Ureter (tissue), 1 donor: ENCODE measurements at places on chromosomes 7 and 10. TPM values are rescaled to one million over a fixed set of nuclear protein-coding genes. Genes with fewer than 3 reads are reported as not detected.
A peak's percentile ranks its signal among the peaks of the same experiment; 100 is the strongest.

- DNase-seq = peak; percentile 96
These were observed 272.3 kb downstream of the TRIL start for GRCh38 chr7:28685644-28686417.

- no peak for DNase-seq
These were observed 6.7 kb downstream of the BHLHA15 start for GRCh38 chr7:98217623-98218582.

DNA sequence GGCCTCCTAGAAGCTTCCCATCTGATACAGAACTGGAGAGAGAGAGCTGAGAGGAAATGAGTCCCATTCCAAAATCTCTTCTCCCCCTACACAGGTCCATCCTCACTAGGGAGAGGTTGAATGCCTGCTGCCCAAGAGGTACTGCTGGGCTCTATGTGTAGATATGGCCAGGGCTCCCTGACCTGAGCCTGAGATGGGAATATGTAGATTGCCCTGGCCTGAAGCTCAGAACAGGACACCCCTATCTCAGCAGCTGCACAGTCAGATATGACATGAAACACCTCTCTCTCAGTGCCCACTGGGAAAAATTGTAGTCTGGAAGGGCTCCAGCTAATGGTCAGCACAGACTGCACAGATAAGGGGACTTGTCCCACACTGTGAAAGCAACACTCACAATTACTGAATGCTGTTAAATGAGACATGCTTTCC lies 3.1 kb upstream of the IFIT1B start:
- no peak for DNase-seq

DNA sequence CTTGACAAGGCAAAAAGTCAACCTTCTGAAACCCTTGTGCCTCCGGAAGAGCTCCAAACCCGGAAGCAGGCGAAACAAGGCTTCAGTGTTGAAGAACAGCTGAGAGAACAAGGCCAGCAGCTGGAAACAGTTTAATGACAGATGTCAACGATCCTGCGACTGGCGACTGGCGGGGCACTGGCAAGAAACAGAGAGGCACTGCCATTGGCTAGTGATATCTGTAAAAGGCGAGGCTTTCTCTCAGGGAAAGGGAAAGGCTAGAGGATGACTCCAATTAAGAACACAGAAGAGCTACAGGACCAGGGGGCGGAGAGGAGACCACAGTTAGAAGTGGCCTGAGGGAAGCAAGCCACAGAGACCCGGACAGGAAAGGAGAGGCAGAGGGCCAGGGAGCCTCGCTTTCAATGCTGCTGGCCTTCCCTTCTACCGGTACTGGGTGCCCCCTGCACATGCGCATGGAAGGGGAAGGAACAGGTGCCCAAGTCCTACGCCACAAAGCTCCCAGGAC lies 19.4 kb downstream of the ITGB1 start:
- DNase-seq = no peak

DNA sequence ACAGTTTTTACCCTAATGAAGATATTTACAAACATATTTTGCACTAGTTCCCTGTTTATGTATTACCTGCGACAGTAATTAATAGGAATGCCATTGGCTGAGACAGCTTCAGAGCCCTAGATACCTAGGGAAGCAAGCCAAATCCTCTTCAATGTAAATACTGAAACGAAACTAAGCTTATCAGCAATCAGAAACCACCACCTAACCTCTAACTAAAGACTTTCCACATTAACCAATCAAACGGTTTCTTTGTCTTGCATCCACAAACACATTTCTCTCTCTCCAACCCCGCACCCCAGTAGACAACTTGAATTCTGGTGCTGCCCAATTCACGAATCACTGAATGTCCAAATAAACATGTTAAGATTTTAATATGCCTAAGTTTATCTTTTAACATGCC lies 474.4 kb upstream of the C7orf33 start:
- no peak for DNase-seq

DNA sequence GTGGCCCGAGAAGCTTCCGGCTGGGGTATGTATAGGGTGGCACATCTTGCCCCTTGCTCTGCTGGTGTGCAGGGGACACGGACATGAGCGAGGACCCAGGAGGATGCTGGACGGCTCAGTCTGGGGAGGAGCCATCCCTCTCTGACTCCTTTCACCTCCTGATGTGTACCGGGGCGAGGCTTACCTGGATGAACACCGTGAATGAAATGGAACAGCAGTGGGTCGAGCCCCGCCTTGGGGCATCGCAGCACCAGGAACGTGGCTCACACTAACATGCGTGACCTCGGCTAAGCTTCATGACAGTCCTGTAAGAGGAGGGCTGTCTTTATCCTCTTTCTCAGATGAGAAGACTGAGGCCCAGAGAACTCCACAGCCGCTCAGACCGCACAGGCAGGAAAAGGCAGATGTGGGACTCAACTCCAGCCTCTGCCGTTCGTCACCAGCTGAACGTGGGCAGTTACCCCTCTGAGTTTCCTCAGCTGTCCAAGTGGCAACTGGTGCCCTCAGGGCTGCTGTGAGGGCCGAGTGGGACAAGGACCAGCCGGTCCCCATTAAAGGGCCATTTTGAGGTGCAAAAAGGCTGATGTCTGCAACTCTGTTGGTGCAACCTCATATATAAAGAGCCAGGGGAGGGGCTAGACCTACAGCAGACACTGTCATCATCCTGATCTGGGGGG lies 54.5 kb downstream of the INSIG1 start:
- DNase-seq = no peak

- DNase-seq = no peak
These were observed 225.2 kb upstream of the FZD1 start for GRCh38 chr7:91039033-91039432.

DNA sequence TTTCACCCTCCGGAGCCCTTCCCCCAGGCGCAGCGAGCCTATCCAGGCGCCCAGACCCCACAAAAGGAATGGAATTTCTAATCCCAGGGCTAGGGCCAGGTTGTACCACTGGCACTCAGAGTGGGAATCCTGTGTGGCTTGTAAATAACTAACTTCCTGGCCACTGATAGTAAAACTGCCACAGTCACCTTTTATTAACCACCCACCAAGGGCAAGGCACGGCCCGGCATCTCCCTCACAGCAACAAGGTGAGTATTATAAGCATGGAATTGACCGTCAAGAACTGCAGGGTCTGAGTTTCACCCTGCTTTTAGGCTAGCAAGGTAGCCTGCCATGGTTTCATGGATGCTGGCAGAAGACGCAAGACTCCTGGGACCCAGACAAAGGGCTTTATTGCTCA lies 51.1 kb downstream of the SPOCK2 start:
- no peak for DNase-seq

DNA sequence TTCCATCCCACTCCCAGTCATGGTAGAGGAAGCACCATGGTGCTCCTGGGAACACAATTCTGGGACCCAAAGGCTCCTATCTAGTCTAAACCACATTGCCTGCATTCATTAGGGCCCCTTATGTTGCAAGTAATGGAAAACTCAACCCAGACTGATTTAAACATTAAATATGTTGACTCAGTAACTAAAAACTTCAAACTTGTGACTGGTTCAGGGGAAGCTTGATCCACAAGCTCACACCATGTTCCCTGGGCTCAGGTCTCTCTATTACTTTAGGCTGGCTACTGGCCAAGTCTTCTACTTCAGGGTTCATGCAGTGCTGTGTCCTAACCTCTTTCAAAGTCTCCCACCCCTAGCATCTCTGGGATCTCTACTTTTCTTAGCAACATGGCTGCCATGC lies 13.1 kb downstream of the WNT16 start:
- no peak for DNase-seq

DNA sequence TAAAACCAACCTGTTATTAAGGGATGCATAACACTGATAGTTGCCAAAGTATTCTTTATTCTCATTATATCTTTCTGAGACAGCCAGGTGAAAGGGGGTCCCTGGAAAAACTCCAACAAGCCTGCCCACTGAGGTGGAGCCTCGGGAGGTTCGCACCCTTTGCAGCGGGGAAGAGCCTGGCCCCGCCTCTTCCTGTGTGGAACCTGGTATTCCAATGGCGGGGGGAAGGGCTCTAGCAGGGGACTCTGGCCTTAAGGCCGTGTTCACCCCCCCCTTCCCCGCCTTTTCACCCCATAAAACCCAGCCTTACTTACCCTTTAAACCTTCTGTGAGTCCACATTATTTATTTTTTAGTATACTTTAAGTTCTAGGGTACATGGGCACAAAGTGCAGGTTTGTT lies 62.4 kb upstream of the PDK4 start:
- DNase-seq = no peak

- DNase-seq = no peak
These were observed 27.0 kb upstream of the ZPBP start for GRCh38 chr7:50119815-50120637.

- no peak for DNase-seq
These were observed 3.4 kb upstream of the MLLT10 start for GRCh38 chr10:21530641-21531040.

DNA sequence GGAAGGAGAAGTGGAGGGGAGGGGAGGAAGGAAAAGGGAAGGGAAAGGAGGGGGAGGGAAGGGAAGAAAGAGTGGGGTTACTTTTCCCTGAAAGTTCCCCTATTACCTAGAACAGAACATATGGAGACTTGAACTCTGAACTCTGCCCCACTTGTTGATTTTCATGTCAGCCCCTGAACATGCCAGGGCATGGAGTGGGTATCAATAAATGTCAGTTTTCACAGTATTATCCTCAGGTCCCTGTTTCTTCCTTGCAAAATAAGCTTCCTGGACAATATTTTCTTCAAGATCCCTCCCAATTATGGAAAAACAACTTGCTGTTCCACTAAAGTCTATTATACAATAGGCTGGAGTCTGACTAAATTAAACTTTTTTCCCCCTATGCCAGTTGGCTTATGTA lies 46.9 kb upstream of the LYZL1 start:
- no peak for DNase-seq

DNA sequence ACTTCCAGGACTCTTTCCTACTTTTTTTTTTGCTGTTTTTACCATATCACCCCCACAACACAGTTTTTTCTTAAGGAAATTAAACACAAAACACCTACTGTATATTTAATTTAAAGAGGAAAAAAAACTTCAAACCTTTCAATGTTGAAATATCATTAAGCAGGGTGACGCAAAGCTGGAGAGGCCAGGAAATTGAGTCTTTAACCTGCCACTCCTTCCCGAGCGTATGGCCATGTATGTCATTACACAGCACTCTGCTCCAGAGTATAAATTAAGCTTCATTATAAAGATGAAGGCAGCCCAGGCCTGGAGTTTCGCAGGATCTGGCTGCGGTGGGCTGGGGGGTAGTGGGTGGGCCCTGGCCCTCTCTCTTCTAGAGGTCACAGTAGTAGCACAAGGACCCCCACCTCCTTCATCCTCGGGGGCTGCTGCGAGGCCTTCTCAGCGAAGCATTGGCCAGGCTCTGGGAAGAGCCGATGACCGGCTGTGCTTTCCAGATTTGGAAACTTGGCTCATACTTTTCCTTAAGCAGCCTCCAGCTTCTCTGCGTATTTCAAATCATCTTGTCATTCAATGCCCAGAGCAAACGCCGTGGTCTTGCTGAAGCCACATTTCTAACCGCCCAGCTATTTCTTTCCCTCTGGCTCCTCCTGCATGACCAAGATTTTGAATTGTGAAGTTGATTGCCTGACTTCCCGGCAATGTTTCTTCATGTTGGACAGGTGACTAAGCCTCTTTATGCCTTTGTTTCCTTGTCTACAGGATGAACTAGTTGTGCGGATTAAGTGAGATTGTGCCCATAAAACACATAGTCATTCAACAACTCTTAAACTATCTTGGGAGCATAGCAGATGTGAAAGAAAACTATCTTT lies 765.1 kb downstream of the SUGCT start:
- DNase-seq = no peak

GRCh38 chr7:157840914-157841772 lies 504.3 kb downstream of the DNAJB6 start:
- no peak for DNase-seq

DNA sequence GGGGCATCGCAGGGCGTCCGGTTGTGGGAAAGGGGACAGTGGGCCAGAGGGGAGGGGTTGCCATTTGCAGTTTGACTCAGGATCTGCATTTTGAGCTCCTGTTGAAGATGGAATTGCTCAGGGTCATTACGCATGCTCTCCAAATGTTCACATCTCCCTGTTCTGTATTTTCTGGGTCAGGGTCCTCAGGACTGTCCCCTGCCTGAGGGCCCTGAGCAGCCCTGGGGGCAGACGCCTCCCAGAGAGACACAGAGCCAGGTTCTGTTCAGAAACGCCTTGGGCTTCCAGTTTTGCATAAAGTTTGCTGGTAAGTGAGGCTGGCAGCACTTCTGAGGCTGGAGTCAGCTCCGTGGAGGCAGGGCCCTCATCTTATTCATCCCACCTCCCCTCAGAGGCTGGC lies 34.1 kb upstream of the NUB1 start:
- no peak for DNase-seq

ACTR1A gene
- 87.1 TPM for total RNA-seq

ACBD7 gene
- 0.86 TPM for total RNA-seq

EMX2 gene
- 46.1 TPM for total RNA-seq

CYP2W1 gene
- total RNA-seq = 0.44 TPM

FAM180A gene
- 1.1 TPM for total RNA-seq

OPN4 gene
- not detected for total RNA-seq

CHAT gene
- total RNA-seq = not detected

AGR2 gene
- total RNA-seq = 216 TPM

BICC1 gene
- total RNA-seq = 13.5 TPM

RUFY2 gene
- 43.6 TPM for total RNA-seq
